Activated CD4-positive, alpha-beta T cell treated with anti-CD3 and anti-CD28 coated beads, Interleukin-2, amount 10 ng/mL, durations not matched to agents 7 days and 5 days (primary cell): ENCODE measurements at places on chromosomes 7 and 10.

GRCh38 chr7:158550394-158550700 is 37.3 kb downstream of the PTPRN2 start:
- H3K27ac ChIP-seq, result no peak overlapping the region
- no peak for DNase-seq
- no peaks in the 10 kb centered on the region for H3K27me3 ChIP-seq
- H3K4me1 ChIP-seq, result no peaks in the 10 kb centered on the region

GRCh38 chr7:75687246-75688088 is 51.3 kb downstream of the HIP1 start:
- H3K36me3 ChIP-seq, result no peaks in the 10 kb centered on the region
- H3K4me1 ChIP-seq, result no peaks in the 10 kb centered on the region
- no peak for DNase-seq
- no peaks in the 10 kb centered on the region for H3K27me3 ChIP-seq

DNA sequence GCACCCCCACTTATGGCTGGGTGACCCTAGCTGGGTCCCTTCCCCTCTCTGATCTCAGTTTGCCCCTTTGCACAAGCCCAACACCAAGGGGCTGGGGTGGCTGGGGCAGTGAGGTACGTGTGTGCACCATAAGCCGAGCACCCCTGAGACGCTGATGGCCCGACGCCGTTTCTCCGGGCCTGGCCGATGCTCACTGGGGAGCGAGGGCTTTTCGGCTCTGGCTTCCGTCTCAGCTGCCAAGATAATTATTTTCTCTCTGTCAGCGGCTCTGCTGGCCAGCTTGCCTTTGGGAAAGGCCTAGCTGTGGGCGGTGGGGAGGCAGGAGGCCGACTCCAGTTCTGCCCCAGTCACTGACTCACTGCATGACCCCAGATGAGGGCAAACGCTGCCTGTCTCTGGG is 91.0 kb downstream of the ZMIZ1 start:
- no peaks in the 10 kb centered on the region for H3K27me3 ChIP-seq
- H3K4me3 ChIP-seq, result no peak overlapping the region
- no peak for DNase-seq
- H3K4me1 ChIP-seq, result no peaks in the 10 kb centered on the region

DNA sequence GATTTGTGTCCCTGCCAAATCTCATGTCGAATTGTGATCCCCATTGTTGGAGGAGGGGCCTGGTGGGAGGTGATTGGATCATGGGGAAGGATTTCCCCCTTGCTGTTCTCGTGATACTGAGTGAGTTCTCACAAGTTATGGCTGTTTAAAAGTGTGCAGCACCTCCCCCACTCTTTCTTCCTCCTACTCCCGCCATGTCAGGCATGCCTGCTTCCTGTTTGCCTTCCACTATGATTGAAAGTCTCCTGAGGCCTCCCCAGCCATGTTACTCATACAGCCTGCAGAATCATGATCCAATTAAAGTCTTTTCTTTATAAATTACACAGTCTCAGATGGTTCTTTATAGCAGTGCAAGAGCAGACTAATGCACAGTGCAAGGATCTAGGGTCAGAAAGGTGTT is 75.4 kb downstream of the CALD1 start:
- no peak overlapping the region for H3K4me3 ChIP-seq
- H3K27ac ChIP-seq, result no peak overlapping the region
- H3K27me3 ChIP-seq, result no peaks in the 10 kb centered on the region
- peaks cover 45% of the 10 kb centered on the region for H3K4me1 ChIP-seq

GRCh38 chr7:148793590-148793989 is 90.5 kb downstream of the EZH2 start:
- peaks cover 64% of the 10 kb centered on the region for H3K36me3 ChIP-seq
- H3K27me3 ChIP-seq, result no peaks in the 10 kb centered on the region
- DNase-seq, result no peak
- H3K4me3 ChIP-seq, result no peak overlapping the region

DNA sequence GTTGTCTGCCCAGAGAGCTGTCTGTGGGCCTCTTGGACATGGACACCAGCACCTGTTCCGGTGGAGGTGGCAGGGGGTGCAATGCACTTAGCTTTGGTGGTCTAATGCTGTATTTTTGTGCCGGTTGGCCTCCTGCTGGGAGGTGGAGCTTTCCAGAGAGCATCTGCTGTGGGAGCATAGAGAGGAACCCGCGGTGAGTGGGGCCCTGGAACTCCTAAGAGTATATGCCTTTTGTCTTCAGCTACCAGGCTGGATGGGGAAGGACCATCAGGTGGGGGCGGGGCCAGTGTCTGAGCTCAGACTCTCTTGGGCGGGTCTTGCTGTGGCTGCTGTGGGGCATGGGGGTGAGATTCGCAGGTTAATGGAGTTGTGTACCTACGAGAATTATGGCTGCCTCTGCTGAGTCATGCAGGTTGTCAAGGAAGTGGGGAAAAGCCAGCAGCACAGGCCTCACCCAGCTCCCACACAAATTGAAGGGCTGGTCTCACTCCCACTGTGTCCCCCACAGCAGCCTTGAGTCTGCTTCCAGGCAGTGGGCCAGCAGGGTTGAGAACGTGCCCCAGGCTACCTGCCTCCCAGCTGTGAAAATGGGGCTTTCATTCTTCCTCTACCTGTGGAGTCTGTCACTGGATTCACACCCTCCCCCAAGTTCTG is 29.0 kb downstream of the JAKMIP3 start:
- peaks cover 26% of the 10 kb centered on the region for H3K27me3 ChIP-seq
- H3K27ac ChIP-seq, result no peak overlapping the region
- H3K4me1 ChIP-seq, result peaks cover 9% of the 10 kb centered on the region
- no peak for DNase-seq
